ENCODE measurements at places on chromosomes 3 and 15.
A peak's percentile ranks its signal among the peaks of the same experiment; 100 is the strongest.

DNA sequence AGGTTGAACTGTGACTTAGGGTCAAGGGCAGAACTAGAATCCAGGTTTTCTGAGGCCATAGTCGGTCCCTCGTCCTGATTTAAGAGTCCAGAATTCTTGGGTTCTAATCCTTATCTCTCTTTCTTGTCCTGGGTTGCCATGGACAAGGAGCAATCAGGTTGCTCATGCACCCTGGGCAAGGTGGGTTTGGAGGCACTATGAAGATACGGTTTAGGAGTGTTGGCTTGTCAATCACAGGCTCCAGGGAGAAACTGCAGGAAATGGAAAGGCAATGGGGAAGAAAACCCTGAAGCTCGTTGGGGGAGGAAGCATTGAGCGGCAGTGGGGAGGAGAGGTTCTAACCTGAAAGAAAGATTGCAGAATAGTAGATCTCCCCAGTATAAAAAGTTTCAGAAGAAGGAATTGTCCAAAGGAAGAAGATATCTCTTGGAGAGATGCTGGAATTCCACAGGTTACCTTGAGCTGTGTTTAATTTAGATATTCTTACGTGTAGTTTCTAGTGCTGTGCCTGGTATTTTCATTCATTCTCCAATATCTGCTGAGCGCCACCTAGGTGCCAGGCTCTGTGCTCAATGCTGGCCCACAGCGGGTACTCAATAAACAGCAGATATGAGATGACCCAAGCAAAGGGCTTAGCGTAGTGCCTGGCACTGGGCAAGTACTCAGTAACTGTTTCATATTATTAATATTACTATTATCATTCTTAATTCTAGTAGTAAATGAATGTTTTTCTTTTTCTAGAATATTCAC lies 2.0 kb downstream of the ACAN start:
- DNase-seq = no peak

- DNase-seq = no peak
Measured at GRCh38 chr3:66606126-66606525, 105.3 kb upstream of the LRIG1 start.

DNA sequence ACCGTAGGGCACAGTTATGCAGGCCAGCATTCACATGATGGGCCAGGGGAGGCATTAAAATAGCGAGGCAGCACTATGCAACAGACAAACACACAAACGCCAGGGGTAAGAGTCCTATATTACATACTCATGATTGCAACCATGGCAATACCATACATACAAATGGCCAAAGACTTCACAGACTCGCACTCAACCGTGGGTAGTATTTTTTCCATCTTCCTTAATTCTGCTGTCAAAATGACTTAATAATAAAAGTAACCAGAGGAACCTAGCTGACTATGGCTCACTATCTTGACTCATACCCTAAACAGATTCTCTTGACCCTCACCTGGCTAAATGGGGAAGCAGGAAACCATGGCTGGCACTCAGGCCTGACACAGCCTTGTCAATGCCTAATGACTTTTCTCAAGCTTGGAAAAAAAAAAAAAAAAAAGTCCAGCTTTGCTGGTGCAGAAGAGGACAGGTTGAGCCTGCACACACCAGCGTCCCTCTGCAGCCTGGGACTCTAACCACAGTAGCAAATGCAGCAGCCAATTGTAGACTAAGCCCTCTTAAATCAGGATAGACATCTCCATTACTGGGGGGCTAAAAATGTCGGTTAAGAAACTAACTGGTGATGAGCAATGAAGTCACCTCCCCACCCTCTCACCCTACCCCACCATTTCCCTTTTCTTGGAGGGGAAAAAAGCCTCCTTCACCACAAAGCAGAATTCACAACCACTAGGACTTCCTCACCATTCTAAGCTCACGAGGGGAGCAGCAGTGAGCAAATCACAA lies 23.1 kb downstream of the CCDC12 start:
- no peak for DNase-seq

DNA sequence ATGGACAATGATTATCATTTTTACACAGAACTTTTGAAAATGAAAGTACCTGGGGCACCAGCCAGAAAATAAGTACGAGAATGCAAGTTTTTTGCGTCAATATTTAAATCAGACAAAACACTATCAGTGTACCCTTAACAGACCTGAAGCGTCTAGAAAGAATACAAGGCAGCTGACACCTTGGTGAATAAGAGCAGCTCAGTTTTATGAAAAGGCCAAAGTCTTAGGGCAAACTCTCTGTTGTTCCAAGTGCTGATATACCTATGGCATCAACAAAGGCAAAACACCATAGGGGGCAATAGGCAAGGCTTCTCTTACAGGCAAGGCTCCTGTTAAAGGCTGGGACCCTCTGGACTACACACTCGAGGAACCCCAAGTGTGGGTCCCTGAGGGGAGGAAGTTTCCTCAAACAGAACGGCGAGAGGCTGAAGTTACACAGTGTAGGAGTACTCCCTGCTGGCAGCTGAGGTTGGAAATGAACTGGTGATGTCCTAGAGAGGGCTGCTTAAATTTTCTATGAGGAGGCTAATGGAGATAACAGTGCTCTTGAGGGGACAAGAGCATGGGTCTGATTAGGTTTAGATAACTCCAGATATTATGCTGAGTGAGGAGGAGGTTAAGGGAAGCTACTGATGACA lies 291.0 kb downstream of the TIGIT start:
- DNase-seq = no peak

GRCh38 chr15:77901921-77902750 lies 175.4 kb downstream of the TBC1D2B start:
- no peak for DNase-seq

- no peak for DNase-seq
Measured at GRCh38 chr3:9785602-9786001, 6.7 kb downstream of the TADA3 start.

GRCh38 chr15:101066501-101067408 lies 147.6 kb downstream of the LRRK1 start:
- DNase-seq = no peak

GRCh38 chr3:95162794-95163193 lies 1099.9 kb downstream of the NSUN3 start:
- no peak for DNase-seq

DNA sequence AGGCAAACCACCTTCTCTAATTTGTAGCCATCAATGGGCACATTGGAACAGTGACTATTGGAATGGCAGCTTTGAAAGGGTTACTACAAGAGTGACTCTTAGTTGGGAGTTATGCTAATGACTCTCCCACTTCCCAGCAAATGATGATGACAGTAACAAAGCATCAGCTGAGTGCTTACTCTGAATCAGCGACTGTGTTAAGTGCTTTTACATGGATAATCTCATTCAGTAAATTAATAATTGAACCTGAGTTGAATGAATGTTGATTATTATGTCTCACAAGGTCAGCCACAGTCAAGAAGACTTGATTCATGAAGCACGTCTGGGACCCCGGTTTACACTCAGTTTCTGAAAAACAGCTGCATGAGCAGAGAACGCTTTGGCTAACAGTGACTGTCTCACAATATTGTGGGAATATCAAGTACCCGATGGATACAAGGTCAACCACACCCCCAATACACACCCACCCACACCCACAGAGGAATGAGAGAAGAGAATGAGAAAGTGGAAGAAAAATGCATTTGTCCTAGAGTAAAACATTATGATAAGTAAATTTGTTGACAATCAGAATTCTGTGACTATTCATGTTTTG lies 242.0 kb upstream of the FEZF2 start:
- no peak for DNase-seq

DNA sequence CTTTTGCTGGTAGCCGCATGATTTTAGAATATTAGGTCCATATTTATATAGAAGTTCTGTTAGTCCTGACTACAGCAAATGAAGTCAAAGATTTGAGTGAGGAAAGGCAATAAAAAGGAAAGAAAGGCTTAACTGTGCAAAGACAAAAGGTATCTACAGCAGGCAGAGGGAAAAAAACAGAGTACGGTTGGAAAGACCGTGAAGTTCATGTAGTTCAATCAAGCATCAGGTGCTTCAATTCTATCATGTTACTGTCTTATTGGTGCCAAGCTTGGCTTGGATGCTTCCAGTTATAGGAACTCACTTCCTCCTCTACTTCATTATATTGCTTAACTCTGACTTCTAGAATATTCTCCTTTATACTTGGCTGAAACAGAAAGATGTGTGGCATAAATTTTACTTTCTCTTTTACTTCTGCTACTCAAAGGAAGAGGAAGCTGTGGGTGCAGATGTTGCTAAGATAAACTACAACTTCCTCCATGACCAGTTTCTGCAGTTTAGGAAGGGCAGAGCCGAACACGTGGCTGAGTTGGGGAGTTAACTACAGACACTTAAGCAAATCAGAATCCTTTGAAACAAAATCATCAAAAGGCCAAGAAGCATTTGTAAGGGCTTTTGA lies 72.6 kb upstream of the ZBED2 start:
- no peak for DNase-seq

GRCh38 chr3:57942872-57943283 lies 65.3 kb upstream of the FLNB start:
- DNase-seq = no peak

DNA sequence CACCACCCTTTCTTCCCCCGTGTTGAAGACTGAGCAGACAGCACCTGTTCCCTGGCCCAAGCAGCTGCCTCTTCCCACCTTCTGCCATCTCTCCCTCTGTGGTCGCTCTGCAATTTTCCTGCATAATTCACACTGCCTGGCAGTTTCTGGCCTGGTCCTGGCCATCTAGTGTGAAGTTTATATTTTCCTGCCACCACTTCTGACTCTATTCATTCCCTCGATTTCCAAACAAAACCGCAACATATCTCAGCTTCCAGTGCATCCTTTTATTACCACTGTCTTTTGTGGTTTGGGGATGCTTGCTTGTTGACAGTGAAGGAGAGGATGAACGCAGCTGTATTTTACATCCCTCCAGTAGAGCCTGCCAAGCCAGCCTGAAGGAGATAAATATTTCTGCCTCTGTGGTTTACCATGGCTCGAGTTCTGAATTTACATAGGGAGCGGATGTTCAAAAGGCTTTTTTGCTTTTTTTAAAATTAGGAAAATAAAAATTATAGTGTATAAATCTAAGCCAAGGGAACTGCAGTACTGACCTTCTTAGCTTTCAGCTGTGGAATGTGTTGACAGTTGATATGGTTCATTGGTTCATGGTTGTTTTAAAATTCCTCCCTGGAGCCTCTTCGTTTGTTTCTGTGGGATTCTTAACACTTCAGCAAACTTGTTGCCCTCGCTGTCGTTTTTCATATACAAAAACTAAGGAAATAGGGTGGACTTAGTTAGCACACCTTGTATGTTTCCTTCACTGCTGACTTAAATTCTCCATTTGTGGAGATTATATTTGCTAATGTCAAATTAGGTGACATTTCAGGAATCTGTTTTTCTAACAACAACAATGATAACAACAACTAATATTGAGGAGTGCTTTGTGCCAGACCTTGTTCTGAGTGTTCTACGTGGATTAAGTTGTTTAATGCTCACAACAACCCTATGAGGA lies 250.5 kb downstream of the ADAMTSL3 start:
- no peak for DNase-seq

DNA sequence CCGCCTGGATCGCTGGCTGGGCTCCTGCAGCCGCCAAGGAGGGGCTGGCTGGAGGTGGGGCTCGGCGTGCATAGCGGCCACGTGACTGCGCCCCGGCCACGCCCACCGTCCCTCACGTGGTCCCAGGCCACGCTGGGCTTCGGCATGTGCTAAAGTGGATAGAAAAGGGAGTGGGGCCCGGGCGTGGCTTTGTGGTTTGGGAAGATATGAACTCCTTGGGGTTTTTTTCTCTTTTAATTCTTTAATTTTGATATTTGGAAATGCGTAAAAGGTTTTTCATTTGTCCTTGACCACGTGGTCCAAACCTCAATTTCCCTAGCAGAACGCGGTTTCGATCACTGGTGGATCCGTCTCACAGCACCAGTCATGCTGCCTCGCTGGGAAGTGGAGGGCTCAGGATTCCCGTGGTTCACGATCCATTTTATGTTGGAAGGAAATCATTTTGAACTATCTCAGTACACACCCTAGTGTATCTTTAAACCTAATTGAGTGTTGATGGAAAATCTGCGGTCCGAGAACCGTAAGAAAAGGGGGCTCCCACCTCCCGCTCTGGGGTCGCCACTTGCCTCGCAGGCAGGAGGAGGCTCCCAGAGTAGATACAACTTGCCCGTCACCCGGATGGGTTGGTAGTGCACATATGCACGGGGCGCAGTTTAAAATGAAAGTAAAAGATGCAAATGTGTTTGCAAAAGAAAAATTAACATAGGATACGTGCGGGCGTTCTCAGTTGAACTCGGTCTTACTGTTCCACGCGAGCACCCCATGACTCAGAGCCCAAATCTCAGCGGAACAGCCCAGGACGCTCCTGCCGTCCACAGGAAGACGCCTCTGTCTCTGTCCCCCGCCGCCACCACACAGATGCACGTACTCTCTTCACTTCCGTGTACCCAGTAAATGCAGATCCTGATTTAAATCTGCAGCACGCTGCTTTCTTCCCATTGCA lies 141.9 kb downstream of the PGPEP1L start:
- no peak for DNase-seq

GRCh38 chr3:149575961-149576564 lies 81.8 kb downstream of the WWTR1 start:
- peak; percentile 70 for DNase-seq

DNA sequence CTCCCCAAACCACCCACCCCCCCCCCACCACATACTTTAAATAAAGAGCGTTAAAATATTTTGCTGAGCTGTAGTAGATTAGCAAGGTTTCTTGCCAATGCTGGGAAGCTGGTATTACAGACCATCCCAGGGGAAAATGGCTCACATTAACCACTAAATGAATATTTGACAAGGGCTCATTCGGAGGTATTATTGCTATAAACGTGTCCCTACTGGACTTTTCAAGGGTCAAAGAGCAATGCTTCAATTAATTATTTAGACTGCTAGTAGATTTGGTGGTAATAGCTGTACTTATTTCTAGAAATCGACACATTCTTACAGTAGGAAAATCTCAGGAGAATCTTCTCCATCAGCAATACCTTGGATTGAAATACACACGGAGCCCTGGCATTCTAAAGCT lies 5.2 kb downstream of the SOX2 start:
- no peak for DNase-seq

GRCh38 chr15:84812842-84813241 lies 4.3 kb upstream of the ALPK3 start:
- no peak for DNase-seq

GRCh38 chr3:25747033-25747432 lies 36.2 kb downstream of the NGLY1 start:
- no peak for DNase-seq

GRCh38 chr3:12990781-12991480 lies 82.3 kb downstream of the IQSEC1 start:
- no peak for DNase-seq

DNA sequence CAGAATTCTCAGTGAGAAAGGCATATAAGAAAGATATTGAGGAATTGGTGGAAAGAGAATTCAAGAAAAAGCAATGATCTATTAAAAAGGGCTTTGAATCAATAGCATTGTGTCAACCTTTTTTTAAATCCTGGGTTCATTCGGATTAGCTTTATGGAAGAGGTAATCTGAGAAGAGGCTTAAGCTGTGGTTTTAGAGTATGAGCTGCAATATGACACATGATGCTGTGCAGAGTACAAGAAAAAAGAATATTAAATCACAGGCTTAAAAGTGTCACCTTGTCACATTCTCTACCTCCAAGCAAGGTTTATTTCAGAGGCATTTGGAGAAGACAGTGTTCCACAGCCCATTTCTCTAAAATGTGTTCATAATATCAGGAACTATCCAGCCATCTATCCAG lies 128.9 kb downstream of the RTP4 start:
- DNase-seq = no peak

GRCh38 chr3:76410762-76411281 lies 625.5 kb upstream of the ZNF717 start:
- no peak for DNase-seq

GRCh38 chr15:81229586-81229985 lies 32.9 kb downstream of the IL16 start:
- DNase-seq = no peak

GRCh38 chr15:62648954-62649353 lies 393.6 kb upstream of the TPM1 start:
- DNase-seq = no peak

- DNase-seq = no peak
Measured at GRCh38 chr3:124174910-124175874, 183.3 kb upstream of the ROPN1 start.
